ENCODE measurements at places on chromosomes 13 and 19.

DNA sequence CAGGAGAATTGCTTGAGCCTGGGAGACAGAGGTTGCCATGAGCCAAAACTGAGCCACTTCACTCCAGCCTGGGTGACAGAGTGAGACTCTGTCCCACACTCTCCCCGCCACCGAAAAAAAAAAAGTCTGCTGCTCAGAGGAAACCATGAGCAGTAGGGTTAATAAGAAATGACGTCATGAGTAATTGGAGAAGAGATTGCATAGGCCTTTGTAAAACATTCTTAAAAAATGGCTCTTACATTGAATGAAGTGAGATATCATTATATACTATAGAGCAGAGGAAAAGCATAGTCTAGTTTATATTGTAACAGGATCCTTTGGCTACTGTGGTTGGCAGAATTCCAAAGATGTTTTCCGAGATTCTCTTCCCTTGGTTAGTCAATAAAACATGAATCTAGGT lies 228.2 kb downstream of the PCDH20 start:
- DNase-seq: no peak

DNA sequence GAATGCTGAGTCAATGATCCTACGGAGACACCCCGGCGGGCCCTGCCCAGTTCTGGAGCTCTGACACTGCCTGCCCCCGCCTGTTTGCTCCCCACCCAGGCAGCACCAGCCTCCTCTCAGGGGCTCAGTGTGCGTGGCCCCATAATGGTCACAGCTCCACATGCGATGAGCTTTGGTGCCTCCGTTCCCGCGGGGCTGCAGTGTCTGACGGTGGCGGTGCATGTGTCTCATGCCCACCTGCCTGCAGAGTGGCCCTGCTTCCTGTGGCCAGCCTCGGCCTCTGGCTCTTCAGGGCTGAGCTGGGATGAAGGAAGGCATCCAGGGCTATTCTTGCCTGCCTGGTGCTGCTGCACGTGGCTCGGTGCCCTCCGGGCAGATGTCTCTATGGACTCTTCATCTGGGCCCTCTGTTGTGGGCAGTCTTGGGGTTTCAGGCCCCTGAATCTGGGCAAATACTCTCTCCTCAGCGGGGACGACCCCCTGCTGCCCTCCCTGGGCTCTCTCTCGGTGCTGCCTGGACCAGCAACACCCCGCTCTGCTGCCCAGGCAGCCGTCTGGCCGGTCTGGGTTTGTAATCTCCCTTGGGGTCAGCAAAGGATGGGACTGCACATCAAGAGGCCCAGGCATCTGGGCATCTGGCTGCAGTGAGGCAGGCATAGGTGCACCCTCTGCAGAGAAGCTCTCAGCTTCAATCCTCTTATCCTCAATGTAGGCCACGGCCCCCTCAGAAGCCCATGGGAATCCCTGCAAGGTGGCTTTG lies 19.3 kb upstream of the TMEM255B start:
- no peak for DNase-seq

DNA sequence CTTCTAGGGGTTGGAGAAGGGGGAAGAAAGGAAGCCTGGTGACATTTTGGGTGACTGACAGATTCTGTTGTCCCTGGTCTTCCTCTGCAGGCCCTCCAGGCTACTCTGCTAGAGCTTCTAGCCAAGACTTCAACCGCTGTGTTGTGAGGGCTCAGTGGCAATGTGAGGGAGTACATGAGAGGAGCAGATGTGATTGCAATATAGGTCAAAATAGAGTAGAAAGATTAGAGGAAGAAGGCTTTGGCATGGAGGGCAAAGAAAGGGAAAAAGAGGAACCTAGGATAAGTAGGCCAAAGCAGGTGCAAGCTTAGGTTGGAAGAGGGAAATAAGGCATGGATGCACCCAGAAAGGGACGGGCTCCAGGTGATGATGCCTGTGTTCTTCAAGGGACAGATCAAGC lies 216.9 kb downstream of the RGCC start:
- DNase-seq: peak; percentile 31

DNA sequence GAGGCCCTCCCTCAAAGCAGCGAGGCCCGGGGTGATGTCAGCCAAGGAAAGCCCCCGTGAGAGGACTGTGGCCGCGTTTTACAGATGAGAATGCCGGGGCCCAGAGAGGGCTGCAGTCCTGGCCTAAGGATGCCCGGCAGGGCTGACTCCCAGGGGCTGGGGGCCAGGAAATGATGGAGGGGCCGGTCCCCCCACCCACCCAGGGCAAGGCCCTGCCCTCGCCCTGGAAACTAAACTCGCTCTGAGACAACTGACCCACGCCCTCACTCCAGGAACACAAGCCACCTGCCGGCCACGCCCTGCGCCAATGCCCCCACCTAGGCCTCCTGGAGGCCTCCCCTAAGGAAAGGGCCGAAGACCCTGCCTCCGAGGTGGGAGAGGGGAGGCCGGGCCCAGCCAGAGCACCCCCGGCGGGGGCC lies 7.2 kb downstream of the ZBTB7A start:
- DNase-seq: no peak

- DNase-seq: no peak
These were observed 1131.1 kb downstream of the PCDH9 start for GRCh38 chr13:66098931-66099628.

DNA sequence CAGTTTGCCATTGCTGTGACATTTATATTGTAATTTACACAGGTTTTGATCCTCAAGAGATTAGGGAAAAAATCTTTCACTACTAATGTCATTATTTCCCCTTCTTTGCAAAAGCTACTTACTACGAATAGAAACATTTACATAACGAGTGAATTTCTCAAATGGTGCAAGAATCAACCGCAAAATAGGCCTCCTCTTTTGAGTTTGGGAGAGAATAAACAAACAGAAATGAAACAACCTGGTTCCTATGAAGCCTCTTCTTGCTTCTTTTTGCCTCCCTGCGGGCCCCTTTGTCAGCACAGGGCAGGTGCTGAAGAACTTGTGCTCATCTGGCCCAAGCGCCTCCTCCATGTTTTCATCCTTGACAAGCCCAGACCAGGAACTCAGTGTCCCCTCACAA lies 10.1 kb upstream of the GJA3 start:
- DNase-seq: no peak

GRCh38 chr13:36801035-36801434 lies 18.0 kb upstream of the RFXAP start:
- no peak for DNase-seq

DNA sequence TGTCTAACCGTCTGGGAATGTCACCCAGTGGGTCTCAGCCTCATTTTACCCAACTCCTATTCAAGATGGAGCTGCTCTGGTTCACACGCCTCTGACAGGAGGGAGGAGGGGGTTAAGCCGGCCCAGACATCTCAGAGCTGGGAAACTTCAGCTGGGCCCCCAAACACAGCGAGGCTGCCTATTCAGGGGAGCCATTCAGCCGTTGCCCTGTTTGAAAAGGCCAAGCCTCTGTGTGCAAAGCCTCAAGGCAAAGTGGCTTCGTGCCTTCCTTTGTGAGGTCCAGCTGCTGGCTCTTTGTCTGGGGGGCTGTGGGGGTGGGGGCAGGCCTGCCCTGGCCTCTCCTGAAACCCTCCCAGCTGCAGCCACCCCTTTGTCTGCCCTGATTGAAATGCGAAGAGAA lies 147.4 kb downstream of the PTPRS start:
- no peak for DNase-seq

All from OCI-M1 (cell line).